SHP77 (cell line): ENCODE measurements at places on chromosomes 7 and 10.

- DNase-seq = peak; percentile 22
Observed at GRCh38 chr10:77756319-77757232, 119.0 kb upstream of the KCNMA1 start.

- peak; percentile 15 for DNase-seq
Observed at GRCh38 chr10:3785851-3786271, 852 bp upstream of the KLF6 start.

DNA sequence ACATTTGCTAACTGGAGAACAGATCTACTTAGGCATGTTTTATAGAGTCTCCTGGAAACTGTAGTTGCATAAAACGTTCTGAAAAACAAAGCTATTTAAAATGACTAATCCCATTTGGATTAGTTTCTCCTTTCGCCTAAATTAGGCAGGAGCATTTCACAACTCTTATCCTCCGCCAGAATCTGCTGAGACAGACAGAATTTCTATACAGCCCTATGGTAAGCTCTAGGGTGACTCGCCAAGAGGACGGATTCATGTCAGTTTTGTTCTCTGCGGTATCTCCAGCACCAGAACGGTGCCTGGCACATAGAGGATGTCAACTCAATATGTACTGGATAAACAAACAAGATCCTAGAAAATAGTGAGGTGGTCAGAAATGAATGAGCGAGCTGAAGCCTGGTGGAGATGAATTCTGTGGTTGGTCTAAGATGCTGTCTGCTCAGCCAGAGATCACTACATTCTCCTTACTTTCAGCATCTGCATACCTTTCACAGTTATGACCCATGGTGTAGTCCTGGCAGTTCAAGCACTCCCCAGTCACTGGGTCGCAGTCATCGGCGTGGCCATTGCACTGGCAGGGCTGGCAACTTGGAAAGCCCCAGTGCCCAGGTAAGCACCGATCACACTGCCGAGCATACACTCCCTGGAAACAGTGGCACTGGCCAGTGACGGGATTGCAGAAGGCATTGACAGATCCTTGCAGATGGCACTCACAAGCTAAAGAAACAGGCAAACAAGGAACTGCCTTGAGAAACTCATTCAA lies 44.0 kb downstream of the LAMB1 start:
- no peak for DNase-seq

- DNase-seq = no peak
Observed at GRCh38 chr7:117800406-117800805, 72.8 kb downstream of the CTTNBP2 start.

- DNase-seq = no peak
Observed at GRCh38 chr7:117816727-117817126, 56.5 kb downstream of the CTTNBP2 start.

- no peak for DNase-seq
Observed at GRCh38 chr7:91343420-91343960, 79.3 kb downstream of the FZD1 start.

DNA sequence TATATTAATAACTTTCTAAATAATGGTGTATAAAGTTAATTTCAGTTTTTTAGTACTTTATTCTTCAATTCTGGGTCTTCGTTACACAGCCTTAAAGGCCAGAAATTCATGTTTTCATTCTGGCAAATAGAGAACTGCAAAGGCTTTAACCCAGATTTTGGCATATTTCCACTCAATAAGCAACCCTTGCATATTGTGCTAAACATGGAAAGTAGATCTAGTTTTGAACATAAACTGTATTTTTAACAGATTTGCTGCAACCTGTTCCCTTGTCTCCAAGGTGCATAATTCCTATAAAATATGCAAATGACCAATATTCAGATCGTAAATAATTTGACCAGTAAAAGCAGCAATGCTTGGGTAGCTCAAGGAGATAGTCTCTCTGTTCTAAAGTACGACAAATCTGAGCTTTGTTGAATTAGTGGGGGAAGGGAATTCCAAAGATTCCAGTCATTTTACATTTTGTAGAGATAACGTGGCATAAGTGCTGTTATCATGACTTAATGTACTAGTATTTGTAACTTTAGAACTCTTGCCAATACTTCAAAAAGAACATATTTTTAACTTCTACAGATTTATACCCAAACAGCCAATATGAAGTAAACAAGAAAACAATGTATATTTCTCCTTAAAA lies 46.4 kb upstream of the RSBN1L start:
- DNase-seq = no peak

- no peak for DNase-seq
Observed at GRCh38 chr10:133274751-133275683, 1.7 kb downstream of the ADAM8 start.

DNA sequence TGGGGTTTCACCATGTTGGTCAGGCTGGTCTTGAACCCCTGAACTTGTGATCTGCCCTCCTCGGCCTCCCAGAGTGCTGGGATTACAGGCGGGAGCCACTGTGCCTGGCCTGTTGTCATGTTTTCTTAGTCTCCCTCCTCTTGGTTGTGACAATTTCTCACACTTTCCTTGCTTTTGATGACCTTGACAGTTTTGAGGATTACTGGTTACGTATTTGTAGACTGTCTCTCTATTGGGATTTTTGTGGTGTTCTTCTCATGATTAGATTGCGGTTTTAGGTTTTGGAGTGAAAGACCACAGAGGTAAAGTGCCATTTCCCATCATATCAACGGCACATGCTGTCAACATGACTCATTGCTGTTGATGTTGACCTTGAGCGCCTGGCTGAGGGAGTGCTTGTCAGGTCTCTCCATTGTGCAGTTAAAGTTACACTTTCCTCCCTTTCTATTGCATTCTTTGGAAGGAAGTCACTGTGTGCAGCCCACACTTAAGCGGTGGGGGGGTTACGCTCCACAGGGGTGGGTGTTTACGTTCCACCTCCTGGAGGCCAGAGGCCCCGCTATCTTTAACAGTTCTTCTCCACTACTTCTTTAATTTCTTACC lies 10.8 kb downstream of the NEURL1 start:
- no peak for DNase-seq

DNA sequence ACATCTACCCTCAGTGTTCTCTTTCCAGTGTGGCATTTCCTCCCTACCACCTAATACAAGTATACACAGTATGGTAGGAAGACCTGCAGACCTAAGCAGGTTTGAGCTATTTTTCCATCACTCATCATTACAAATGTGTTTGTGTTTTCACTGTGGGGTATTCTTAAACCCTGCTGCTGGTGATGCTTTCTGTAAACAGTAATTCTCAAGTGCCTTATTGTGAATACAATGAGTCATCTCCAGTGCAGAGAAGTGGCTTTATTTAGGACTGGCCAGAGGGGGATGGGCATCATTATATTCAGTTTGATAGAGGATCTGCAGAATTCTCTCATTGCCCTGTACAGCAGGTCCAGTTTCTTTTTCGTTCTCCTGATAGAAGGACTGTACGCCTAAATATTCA lies 63.7 kb downstream of the GRM8 start:
- peak; percentile 70 for DNase-seq

DNA sequence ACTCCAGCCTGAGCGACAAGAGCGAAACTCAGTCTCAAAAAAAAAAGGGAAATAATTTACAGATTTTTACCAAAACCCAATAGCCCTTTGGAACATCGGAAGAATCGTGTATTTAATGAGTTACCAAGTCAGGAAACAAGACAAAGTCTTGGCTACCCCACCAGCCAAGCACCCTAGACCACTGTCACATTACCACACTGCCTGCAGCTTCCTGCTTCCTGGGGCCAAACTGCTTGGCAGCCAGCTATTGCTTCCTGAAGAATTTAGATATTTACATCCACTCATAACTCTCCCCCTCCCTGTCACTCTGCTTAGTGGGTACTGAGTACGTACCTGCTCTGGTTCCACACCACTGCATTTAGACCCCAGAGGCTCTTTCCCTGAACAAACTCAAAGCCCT lies 14.1 kb upstream of the TNPO3 start:
- DNase-seq = no peak

GRCh38 chr10:114825513-114826253 lies 4.1 kb downstream of the FHIP2A start:
- DNase-seq = no peak

DNA sequence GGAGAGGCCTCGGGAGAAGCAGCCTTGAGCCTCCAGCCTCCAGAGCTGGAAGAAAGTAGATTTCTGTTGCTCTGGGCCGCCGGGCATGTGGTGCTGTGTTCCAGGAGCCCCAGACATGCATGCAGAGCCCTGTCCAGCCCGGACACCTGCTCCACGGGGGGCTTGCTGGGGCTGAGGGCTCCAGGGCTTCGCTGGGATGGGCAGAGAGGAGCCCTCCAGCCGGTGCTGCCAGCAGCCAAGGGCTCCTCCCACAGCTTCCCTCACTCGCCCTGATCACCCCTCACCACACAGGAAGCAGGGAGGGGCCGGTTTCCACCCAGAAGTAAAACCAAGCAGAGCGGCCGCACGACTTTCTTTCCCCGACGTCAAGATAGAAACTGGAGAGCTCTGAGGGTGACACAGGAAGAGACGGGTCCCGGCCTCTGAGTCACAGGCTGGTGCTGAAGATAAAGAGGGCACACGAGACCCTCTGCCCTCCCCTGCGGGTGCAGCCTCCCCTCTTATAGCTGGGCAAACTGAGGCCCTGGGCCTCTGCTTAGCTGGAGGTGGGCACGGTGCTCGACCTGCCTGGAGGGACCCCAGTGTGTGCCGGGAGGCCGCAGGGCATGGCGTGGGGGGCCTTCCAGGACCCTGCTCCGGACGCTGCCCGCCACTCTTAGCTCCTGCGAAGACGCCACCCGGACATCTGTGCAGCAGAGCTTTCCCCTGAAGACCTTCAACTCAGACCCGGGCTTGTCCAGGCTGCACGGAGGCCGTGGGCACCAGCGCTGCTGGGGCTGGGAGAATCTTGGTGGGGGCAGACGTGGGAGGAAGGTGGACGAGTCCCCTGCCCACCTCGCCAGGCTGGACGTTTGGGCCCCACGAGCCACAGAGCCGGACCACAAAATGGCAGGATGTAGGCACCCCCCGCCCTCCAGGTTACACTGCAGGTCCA lies 31.1 kb downstream of the ADAP1 start:
- DNase-seq = peak; percentile 70

DNA sequence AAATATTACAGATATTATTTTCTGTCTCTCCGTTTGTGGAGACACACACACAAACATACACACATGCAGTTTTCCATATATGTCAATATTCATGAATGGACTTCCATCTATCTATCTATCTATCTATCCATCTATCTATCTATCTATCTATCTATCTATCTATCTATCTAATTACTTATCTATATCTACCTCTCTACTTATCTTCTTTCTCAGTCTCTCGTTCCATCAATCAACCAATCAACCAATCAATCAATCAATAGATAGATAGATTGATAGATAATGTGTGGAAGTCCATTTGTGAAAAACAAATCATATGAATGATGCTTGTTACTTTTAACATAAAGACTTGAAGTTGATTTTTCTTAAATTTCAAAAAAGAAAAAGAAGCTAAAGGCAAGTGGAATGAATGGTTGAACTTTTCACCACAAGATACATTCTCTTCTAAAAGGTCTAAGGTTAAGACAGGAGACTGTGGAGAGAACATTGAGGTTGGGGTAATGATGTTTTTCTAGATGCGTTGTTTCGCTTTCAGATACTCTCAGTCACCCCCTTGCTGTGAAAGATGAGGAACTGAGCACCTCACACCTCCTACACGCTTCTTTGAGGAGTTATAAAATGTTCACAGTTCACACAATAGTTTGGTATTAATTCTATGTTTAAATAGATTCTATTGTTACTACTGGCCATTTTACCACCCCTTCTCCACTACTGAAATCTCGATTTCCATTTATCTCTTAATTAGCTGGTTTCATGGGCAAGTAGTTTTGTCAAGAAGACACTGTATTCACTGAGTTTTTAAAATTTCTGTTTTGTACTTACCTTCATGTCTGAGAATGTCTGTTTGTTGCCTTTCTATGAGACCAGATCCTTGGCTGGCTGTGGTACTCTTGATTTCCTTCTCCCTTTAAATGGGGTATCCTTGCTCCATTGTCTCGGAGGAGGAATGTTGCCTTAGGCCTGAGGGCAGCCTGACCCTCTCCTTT lies 114.1 kb downstream of the EMX2 start:
- no peak for DNase-seq

- DNase-seq = no peak
Observed at GRCh38 chr10:52870562-52870961, 98.0 kb upstream of the MBL2 start.

GRCh38 chr7:50651271-50651989 lies 86.2 kb upstream of the DDC start:
- no peak for DNase-seq

DNA sequence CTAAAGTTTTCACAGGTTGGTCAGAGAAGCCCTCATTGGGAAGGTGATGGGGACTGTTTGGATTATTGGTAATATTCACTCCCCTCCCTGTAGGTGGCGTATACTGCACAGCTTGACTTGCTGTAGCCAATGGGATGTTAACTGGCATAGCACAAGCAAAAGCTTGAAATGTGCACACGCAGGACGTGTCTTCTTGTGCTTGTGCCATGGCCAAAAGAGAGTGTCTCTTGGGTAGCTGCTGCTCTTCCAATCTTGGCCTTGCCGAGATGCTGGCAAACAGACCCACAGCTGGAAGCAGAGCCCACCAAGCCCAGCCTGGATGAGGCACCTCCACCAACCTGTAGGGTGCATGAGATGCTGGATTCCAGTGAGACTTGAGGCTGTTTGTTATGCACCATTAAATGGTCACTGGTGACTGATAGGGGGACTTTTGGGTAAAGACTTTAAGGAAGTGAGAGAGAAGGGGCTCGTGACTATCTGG lies 266.0 kb downstream of the GRID1 start:
- peak; percentile 13 for DNase-seq

- DNase-seq = no peak
Observed at GRCh38 chr10:79112881-79113431, 44.2 kb downstream of the ZMIZ1 start.

DNA sequence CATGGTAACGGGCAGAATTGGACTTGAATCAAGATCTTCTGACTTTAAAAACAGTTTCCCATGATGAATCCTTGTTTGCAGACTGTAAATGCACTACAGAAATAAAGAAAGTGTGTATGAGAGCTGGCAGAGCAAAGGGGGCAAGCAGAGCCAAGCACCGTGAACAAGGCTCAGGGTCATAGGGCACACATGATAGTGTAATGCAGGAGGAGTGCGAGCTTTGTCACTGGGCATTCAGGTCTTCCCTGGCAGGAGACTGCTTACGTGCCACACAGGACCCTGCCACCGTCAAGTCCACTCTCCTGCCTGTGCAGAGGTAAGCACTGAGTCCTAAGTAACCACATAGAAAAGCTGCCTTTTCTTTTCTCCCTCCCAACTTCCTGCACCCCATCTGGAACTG lies 93.1 kb upstream of the NPVF start:
- DNase-seq = no peak

- no peak for DNase-seq
Observed at GRCh38 chr10:43231523-43232078, 35.3 kb downstream of the RASGEF1A start.

- DNase-seq = no peak
Observed at GRCh38 chr7:39832519-39833085, 117.5 kb upstream of the CDK13 start.

- DNase-seq = no peak
Observed at GRCh38 chr7:15692501-15693020, 6.1 kb upstream of the MEOX2 start.

DNA sequence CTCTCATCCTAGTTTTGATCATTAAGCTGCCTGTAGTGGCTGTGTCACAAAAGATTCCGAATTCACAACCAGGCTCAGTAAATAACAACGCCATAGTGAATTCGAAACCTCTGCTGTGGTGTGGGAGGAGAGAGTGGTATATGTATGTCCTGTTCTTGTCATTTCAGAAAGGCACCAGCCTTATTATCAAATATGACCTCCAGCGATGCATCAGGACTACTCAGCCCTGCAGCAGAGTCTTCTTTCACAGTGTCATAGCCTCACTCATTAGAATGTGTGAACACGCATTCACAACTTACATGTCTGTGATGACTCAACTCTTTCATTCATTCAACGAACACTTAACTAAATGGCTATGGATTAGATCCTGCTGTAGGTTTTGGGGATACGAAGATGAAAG lies 15.3 kb downstream of the AOC1 start:
- DNase-seq = no peak
